ENCODE measurements at places on chromosomes 3 and 15.

DNA sequence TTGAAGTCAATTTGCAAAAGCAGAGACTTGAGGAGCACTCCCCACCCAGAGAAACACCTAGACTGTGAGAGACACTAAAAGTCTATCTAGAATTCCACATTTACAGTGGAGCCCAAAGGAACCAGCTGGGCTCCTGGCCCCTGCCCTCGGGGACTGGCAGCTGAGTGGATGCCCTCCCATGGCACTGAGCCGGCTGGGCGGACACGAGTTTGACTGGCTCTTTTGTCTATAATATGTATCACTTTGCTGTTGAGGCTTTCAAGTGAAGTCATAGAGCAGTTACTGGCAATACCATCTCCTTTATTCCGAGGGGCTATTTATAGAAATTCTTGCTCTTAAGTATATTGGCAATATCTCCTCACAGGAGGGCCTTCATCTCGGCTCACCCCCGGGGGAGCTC is 65.8 kb upstream of the TNFAIP8L3 start:
- no peak for DNase-seq

GRCh38 chr15:98455904-98456303 is 192.4 kb upstream of the IGF1R start:
- DNase-seq: no peak

DNA sequence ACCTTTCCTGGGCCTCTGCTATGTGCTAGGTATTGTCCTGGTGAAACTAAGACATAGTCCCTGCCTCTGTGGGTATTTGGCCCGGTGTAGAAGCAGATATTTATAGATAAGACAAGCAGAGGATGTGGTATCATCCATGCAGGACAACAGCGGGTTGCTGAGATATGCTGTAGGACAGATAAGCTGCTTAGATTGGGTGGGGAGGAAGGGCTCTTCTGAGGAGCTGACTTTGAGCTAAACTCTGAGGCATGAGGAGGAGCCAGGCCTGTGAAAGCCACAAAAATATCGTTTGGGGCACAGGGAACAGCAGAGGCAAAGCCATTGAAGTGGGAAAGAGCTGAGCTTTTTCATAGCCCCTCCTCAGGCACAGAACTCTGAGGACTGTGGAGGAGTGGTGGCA is 492.5 kb upstream of the CFAP20DC start:
- no peak for DNase-seq

DNA sequence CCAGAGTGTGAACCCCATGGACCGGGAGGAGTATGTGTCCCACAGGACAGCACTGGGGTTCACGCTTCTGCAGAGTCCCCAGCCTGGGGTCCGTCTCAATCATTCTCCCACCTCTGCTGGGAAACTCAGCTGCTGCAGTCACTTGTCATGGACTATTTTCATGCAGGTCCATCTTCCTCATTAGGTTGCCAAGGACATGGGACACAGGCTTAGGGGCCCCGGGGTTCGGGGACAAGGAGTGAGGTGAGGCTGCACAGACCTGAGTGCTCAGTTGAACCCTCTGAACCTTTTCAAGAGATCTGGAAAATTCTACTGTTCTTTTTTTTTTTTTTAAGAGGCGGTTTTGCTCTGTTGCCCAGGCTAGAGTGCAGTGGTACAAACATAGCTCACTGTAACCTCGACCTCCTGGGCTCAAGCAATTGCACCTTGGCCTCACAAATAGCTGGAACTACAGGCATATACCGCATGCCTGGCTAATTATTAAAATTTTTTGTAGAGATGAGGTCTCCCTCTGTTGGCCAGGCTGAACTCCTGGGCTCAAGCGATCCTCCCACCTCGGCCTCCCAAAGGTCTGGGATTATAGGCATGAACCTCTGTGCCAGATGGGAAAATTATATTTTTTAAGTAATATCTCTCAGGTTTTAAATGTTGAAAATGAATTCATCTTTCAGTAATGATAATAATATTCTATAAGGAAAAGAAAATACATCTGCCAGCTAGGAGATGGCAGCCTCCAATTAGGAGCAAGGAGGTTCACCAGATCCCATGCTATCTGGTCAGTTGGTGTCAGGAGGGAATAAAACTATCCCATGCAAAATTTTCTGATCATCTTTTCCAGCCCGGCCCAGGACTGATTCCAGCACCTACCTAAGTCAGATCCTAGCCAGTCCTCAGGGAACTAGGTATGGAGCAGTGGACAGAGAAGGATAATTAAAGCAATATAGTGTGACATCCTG is 45.2 kb downstream of the RPN1 start:
- DNase-seq: no peak

GRCh38 chr15:58684036-58684710 is 65.3 kb downstream of the ADAM10 start:
- no peak for DNase-seq

DNA sequence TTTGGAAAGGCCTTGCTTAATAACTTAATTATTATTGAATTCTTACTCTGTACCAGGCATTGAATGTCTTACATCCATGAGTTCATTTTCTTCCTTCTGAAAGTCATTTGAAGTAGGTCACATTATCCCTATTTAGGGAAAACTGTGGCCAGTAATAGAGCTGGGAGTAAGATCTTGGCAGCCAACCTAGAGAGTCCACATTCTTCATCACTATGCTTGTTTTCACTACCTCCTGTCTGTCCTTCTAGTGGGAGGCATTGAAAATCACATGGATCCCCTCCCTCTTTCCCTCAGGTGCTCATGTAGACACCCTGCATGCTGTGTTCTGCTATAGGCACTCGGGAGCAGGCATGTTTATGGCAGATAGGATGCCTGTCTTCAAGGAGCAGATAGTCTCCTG is 154.9 kb downstream of the EBLN2 start:
- no peak for DNase-seq

- no peak for DNase-seq
Measured at GRCh38 chr3:160661660-160662059, 15.3 kb upstream of the ARL14 start.

DNA sequence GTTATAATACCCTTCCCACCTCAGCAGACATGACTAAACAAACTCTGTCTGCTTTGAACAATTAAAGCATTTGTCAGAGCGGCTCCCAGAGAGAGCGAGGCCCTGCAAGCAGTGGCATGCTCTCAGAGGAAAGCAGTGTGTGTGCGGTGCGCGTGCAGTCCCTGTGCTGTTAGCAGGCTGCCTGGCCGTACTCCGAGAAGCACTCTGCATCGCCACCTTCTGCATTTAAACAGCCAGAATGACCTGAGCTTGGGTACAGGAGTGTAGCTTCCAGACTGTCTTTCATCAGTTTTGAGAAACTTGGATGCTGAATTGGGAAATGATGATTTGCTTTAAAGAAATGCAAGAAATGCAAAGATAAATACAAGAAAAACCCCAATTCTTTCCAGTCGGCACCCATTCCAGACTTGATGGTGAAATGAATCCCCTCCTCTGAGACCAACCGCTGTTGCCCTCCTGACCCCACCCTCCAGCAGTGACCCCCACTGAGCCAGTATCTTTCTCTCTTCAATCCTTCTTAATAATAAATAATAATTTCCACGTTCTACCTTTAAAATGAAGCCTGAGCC is 113.5 kb downstream of the VGLL4 start:
- no peak for DNase-seq

Measured in SK-N-SH (cell line).